ENCODE measurements at places on chromosomes 1 and 21. TPM values are rescaled to one million over a fixed set of nuclear protein-coding genes. Genes with fewer than 3 reads are reported as not detected.

The PTPN14 gene
- total RNA-seq: 6.8 TPM

The DENND2C gene
- total RNA-seq: 0.64 TPM

The NOS1AP gene
- 11.3 TPM for total RNA-seq

The RSRP1 gene
- 132 TPM for total RNA-seq

The OR14K1 gene
- total RNA-seq: not detected

The ADCY10 gene
- 0.42 TPM for total RNA-seq

The PCBP3 gene
- 2.5 TPM for total RNA-seq

The BATF3 gene
- 1.1 TPM for total RNA-seq

The OR10J1 gene
- not detected for total RNA-seq

The PLEKHA6 gene
- total RNA-seq: 131 TPM

The CASQ2 gene
- total RNA-seq: 6.6 TPM
